ENCODE measurements at places on chromosomes 12 and 14.

DNA sequence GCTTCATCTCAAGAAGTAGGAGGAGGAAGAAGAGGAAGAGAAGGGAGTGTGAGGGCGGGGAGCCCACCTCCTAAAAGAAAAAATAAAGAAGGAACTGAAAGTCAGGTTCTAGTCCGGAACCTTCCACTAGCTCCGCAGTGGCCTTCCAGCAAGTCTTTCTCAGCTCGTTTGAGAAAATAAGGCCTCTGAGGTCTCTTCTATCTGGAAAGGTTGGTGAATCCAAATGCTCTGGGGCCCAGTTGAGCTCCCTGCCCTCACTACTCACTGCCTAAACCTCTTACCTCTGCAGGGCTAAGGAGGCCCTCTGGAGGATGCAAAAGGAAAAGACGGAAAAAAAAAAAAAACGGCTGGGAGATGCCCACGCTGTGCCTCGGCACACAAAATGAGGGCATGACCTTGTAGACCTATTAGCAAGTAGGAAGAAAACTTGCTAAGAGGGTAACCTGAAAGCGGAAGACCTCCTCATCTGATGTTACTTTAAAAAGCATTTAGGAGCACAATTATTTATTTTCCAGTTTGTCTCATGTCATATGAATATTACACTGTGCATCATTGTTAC lies 35.9 kb downstream of the FBLN5 start:
- DNase-seq, result peak; percentile 88

DNA sequence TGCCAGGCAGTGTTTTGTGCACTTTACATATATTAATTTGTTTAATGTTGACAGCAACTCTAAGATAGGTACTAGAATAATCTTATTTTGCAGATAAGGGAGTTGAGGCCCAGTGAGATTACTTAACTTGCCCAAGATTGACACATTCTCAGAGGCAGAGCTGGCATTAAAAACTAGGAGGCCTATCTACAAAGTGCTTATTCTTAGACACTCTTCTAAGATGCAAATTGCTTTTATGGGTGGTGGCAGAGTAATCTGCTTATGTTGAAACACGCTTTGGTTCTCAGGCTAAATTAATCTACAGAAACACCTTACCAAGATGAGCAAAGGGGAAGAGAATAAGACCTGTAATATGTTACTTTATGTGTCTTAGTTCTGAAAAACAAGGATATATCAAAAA lies 7.2 kb downstream of the MGP start:
- no peak for DNase-seq

GRCh38 chr14:20934148-20934762 lies 21.0 kb upstream of the RNASE2 start:
- peak; percentile 51 for DNase-seq

DNA sequence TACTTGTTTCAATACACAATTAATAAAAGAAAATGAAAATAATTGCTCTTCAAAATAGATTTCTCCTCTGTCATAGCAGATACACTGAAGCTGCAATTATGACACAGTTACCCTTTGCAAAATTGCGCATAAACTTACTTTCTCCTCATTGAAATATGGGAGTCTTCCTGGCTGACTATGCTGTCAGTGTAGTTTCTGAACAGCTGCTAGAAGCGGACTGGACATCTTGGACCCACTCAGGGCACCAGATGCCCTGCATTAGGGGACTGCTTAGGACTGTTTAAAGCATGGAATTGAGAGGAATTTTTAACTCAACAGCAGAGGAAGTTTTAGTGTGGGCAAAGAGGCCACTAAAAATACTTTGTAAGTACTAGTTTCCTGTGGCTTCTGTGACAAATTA lies 454.9 kb downstream of the ATP23 start:
- DNase-seq, result no peak

- DNase-seq, result no peak
Observed at GRCh38 chr12:33248364-33248763, 191.3 kb downstream of the SYT10 start.

DNA sequence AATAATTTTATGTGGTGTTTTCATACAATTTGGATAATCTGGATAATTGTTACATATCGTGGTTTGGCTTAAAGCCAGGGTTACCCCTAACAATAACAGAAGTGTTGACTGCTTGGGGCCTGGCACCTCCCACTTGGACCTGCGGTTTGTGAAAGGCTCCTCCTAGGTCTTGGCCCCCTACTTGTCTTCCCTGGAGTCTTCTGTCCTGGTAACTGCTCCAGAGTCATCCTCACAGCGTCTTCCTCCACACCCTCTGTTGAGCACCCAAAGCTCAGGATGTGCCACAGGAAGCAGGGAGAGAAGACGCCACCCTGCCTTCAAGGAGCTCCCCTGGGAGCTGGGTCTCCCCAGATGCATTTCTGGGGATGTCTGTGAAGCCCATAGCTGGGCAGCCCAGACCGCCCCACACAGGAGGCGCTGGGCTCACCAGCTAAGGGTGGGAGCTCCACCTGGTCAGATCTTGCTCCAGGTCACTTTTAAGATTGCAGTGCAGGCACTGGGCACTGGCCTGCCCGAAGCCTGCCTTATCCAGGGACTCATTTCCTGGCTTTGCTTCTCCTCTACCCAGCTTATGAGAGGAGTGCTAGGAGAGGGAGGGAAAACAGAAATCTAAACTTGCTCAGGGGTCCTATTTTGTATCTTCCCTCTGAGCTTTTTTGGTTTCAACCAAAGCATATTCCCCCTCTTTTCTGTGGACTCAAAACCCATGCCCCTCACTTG lies 98.2 kb downstream of the ZFP36L1 start:
- DNase-seq, result peak; percentile 65

- DNase-seq, result no peak
Observed at GRCh38 chr12:130933269-130933995, 20.3 kb upstream of the ADGRD1 start.

- DNase-seq, result no peak
Observed at GRCh38 chr12:89834676-89835075, 126.0 kb upstream of the ATP2B1 start.

DNA sequence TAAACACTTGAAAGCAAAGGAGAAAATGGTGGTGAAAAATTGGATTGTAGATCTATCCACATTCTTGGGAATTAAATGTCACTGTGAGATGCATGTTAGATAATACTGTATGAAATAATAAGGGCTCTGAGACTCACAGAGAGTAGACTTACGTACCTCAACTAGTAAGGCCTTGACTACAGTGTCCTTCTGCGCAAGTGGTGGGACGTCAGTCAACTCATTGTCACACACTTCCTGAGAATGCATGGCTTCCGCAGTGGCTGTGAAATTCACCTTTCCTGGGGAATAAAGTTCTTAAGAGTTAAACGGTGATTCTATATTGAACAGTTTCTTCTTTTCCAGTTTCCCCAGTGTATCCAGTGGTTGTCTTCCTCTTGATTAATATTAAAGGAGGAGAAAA lies 32.6 kb upstream of the PZP start:
- DNase-seq, result no peak
